Activated T-helper 1 cell treated with anti-CD3 and anti-CD28 coated beads, Interleukin-2, amount 50 U/mL, for 16 hours (primary cell): ENCODE measurements at places on chromosomes 2 and 18.

DNA sequence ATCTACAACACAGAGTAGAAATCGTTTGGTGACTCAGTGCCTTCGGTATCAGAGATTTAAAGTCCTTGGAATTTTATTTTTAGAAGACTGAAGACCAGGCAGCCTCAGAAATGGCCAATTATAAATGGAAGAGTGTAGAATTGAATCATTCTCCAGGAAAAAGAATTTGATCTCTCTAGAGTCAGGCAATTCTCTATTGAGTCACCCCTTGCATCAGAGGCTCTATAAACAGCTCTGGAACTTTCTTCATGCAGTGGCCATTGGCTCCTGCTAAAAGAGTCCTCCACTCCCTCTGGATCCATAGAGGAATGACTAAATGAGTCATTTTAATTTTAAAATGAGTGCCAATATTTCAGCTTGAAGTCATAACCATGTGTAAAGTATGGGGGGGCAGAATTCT, 816.2 kb downstream of the TDRD15 start:
- DNase-seq, result no peak

GRCh38 chr2:191864628-191865374, 17.9 kb upstream of the CAVIN2 start:
- no peak for DNase-seq

GRCh38 chr18:48336332-48336731, 72.9 kb downstream of the ZBTB7C start:
- no peak for DNase-seq

- no peak for DNase-seq
These were observed 182.4 kb upstream of the ETAA1 start for GRCh38 chr2:67214585-67215185.

DNA sequence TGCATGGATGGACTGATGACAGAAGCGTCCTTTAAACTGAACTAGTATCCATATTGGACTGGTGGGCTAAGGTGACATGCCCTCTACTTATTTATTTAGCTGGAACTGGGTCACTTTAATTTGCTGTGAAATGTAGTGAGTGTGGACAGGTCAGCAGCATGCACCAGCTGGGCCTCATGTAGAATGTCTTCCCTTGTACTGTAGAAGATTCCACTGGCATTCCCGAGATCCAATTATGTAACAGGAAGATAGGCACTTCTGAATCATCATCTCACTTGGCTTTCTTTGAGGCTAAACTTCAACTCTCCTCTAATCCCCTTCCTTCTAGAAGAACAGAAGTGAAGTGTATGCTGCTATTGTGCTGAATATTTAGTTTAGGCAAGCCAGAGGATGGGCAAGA, 296.2 kb downstream of the SLC8A1 start:
- no peak for DNase-seq

DNA sequence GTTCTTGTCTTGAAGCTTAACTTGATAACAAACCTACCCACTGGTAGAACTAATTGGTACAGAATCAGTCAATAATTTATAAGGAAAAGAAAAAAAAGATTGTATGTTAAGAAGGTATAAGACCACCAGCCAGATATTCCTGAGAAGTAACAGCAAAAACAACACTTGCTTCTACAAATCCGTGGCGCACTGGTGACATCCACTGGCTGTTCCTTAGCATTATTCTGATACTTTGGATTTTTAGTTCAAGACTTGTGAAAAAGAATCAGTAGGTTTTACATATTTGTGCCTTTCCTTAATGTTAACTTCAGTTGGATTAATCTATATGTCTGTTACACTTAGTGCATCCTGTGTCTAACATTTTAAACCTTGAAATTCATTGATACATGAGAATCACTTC, 141.8 kb downstream of the GRB14 start:
- DNase-seq, result no peak

- no peak for DNase-seq
These were observed 52.7 kb upstream of the CALCRL start for GRCh38 chr2:187500585-187501359.

- no peak for DNase-seq
These were observed 17.7 kb downstream of the CXCR1 start for GRCh38 chr2:218149098-218149497.

DNA sequence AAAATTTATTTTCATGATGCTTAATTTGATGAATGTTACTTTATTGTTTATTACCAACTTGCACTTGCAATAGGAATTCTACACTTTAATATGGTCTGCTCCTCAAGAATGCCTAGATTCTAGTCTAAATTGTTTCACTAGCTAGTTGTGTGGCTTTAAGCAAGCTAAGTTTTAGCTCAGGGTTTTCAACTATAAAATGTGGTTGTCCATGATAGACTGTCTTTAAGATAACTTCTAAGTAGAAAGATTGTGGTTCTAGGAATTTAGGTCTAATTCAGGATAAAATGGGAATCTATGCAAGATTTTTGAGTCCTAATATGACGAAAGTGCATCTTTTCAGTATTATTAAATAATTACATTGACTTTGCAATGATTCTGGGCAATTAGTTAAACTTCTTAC, 294.0 kb downstream of the PLCL1 start:
- no peak for DNase-seq

DNA sequence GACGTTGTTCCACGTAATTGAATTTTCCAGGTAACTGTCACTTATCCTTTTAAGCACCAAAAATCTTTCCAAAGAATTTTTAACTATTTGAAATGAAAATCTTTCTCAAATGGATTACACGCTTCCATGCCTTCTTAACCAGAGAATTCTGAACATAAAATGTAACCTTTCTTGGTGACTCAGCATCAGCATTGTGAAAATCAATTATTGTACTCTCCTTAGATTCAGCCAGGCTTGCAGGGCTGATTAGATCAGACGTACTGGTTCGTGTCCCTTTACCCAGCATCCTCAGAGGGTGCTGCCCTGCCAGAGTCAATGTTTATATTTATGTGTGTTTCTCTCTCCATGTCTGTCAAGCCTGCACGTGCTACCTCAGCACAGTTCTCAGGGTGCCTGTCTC, 623.9 kb downstream of the CNTNAP5 start:
- no peak for DNase-seq

- no peak for DNase-seq
These were observed 79.4 kb upstream of the ARHGAP28 start for GRCh38 chr18:6650127-6650507.

DNA sequence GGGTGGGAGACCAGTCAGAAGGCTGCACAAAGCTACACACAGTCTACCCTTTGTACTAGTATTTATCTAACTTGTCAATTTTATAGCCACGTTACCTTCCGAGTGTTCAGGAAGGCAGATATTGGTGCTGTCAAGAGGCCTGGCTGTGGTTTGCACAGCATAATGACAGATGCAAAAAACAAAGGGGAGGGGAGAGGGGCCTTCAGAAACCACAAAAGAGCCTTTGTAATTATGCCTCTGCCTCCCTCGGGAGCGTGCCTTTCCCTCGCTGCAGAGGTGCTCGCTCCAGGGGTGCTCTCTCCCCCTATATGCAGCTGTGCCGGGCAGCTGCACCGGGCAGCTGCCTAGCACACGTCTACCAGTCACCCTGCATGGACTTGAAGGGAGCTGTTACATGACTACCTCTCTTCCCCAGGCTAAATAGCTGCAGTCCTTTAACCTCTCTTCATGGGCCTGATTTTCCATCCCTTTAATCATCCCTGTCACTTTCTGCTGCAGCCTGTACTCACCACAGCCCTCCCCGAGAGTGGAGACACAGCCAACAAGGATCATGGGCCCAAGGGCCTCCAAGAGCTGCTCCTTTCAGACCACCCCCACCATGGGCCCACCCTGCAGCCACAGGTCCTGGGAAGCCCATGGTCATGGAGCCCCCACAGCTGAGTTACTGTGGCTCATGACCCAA, 168.4 kb upstream of the PKDCC start:
- DNase-seq, result no peak

GRCh38 chr2:175414882-175415487, 233.5 kb upstream of the ATP5MC3 start:
- no peak for DNase-seq
